ENCODE measurements at places on chromosomes 2 and 18.

GRCh38 chr2:10814571-10815331 lies 2.2 kb upstream of the PDIA6 start:
- DNase-seq = no peak

DNA sequence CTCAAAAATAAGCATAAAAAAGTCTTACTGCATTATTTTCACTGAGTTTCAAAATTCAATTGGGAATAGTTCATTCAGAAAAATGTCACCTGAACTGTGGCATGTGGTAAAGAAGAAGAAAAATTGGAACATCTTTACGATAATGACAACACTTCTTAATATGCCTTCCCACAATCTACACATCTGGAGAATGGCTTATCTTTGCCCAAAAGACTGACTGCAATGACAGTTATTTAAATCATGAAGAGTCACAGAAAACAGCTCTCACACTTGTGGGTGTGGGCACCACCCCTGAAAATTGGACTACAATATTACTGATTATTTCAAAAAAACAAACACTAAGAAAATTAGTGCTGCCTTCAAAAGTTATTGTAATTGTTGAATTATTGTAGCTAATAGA lies 152.3 kb downstream of the USP34 start:
- no peak for DNase-seq

GRCh38 chr2:167017021-167017420 lies 128.7 kb downstream of the XIRP2 start:
- DNase-seq = no peak

DNA sequence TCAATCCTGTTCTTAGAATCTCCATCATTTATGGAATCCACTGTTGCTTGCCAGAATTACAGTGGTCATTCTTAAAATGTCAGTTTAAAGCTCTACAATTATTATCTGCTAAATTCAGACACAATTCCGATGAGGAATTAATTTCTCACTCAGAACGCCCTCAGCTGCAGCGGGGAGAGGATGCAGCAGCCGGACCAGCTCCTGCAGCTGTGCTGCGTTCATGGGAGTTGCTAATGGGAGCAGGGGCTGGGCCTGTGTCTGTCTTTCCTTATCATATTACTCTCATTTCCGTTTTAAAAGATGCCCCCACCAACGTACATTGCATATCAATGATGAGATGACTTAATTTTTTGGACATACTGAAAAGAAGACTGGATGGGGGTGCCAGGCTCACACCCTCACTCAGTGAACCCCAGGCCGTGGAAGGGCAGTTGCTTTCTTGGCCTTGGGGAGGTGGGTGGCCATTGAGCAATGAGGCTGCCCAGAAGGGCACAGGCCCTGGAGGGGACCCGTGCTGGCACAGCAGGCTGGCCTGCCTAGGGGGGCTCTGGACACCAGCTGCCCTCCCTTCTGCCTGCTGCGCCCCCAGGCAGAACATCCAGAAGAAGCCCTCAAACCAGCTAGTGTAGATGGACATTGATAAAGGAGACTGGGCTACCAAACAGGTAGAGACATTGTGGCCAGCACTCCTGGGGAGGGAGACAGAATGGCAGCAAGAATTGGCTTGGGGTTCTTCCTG lies 503.6 kb upstream of the MYT1L start:
- no peak for DNase-seq

DNA sequence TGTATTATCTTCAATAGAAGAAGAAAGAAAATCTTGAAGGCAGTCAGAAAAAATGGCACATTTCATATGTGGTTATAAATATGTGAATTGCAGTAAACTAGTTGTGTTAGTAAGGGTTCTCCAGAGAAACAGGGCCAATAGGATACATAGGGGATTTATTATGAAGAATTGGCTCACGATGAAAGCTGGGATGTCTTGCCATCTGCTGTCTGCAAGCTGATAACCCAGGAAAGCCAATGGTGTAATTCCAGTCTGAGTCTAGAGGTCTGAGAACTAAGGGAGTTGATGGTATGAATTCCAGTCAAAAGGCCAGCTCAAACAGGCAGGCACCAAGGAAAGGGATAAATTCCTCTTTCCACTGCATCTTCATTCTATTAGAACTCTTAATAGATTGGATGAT lies 362.4 kb downstream of the KCNJ3 start:
- no peak for DNase-seq

- no peak for DNase-seq
These were observed 50.4 kb downstream of the ZC3H8 start for GRCh38 chr2:112204411-112204810.

GRCh38 chr2:58571181-58571852 lies 330.2 kb upstream of the FANCL start:
- DNase-seq = no peak

- no peak for DNase-seq
These were observed 43.4 kb upstream of the ROCK2 start for GRCh38 chr2:11387843-11388242.

- no peak for DNase-seq
These were observed 208.6 kb downstream of the RBM43 start for GRCh38 chr2:151052850-151053660.

- DNase-seq = no peak
These were observed 132.6 kb downstream of the COL4A4 start for GRCh38 chr2:227031379-227031778.

GRCh38 chr2:178999476-178999875 lies 50.5 kb downstream of the CCDC141 start:
- DNase-seq = no peak

DNA sequence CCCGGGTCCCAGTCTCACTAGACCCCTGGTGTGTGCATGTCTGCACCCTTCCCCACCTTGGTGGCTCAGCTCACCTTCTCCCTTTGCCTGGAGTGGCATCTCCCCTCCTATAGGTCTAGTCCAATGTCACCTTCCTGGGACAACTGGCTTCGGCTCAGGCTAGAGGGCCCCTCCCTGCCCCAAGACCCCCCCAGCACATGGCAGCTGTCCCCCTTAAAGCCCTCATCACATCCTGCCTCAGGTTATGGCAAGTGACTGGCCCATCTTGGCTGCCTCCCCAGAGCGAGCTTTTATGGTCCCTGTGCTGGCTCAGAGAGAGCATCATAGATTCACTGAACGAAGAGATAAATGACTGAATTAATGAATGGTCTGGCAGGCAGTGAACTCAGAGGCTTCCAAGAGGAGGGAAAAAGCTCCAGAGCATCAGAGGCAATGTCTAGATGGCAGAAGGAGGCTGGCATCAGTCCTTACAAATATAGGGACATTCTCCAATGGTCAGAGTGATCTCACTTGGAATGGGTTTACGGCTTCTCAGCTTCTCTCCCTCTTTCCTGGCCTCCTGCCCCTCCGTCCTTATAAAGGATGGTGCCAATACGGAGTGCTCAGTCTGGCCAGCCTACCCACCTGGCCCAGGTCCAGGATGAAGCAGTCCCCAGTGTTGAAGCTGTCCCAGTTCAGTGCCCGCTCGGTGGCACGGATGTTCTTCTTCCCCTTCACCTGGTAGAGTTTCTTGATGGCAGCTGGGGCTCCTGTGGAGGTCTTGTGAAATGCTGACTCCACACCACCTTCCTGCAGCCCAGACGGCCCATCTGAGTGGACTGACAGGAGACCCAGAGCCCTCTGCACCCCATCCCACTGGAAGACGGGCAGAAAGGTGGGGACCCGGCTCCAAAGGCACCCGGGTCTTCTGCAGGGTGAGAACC lies 9.4 kb downstream of the CAPG start:
- DNase-seq = no peak

GRCh38 chr2:149579972-149580882 lies 7.3 kb downstream of the MMADHC start:
- no peak for DNase-seq

- no peak for DNase-seq
These were observed 480.3 kb downstream of the BCL11A start for GRCh38 chr2:60073201-60073600.

DNA sequence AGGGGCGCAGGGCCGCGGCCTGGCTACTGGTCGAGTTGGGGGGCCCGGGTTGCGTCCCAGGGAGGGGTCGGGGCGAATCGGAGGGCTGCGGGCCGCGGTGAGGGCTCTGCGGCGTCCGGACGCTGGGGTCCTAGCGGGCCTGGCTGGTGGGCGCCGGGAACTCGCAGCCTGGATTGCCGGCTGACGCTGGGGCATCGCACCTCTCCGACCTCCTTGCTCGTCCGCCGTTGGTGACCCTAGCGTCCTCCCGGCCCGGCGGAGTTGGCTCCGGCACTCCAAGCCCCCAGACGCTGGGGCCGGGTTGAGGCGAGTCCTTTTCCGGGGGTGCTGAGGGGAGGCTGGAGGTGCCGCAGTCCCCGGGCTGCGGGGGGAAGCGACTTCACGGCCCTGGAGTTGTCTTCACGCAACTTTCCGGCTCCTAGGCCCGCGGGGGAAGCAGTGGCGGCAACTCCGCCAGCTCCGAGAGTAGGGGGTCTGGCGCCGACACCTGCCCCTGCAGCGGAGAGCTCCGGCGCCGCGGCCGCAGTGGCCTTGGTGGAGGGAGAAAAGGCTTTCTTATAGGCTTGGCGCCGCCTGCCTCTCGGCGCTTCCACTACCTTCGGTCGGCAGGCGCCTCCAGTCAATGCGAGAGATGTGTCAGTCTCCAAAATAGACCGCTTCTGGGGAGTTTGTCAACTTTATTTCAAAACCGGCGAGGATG lies 70.3 kb downstream of the HAUS1 start:
- DNase-seq = peak; percentile 12

GRCh38 chr18:44536619-44537018 lies 144.1 kb upstream of the SETBP1 start:
- no peak for DNase-seq

DNA sequence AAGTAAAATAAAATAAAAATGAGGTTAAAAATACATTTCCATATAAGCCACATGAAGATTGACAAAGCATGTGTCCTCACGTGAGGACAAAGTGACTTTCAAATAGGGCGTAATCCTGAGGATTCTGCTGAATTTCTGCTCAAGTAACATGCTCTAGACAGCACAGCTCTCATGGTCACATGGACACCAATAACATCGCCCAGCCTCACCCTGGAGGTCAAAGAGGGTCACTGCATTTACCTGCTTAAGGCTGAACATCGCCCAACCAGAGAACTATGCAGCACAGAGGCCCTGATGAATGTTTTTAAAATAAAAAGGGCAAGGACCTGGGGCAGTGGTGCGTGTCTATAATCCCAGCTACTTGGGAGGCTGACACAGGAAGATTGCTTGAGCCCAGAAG lies 30.2 kb downstream of the TGFBRAP1 start:
- no peak for DNase-seq

GRCh38 chr2:134207589-134208209 lies 46.2 kb upstream of the MGAT5 start:
- peak; percentile 51 for DNase-seq

GRCh38 chr2:78411303-78411702 lies 614.2 kb upstream of the REG3G start:
- DNase-seq = no peak

DNA sequence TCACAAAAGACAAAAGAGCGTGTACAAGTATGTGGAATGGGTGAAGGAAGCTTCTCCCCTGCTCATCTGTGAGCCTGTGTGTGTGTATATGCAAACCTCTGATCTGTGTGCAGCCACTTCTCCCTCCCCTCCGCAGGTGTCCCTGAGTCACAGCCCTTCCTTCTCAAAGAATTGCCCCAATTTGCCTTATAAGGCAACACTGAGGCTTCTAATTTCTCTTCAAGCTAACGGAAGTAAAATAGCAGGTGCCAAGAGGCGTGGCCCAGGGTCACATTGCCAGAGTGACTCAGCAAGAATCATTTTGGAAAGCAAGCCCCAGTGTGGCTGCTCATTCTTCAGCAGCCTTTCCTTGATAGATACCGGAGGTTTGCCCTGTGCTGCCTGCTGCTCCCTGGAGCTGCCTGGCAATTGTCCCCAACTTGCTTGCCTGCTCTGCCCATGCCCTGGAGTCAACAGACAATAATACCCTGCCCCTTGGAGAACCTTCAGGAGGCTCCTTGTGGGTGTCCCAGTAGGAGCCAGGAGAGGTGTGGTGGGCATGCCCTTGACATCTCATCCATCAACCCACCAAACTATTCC lies 37.3 kb upstream of the BMP10 start:
- DNase-seq = peak; percentile 81

DNA sequence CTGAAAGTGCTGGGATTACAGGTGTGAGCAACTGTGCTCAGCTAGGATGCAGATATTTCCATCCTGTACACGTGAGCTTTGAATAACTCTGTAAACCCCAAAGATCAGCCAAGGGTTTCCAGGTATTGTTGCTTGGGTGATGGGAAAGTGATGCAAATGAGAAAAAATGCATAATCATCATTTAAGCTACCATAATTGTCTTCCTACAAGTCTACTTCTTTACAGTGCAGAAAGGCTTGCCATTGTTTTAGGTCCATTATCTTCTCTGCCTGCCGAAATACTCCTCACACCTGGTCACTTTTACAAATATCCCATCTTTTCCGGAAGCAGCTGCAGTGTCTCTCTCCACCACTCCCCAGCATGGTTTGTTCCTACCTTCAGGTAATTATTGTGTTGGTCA lies 259.8 kb upstream of the CCDC68 start:
- no peak for DNase-seq

DNA sequence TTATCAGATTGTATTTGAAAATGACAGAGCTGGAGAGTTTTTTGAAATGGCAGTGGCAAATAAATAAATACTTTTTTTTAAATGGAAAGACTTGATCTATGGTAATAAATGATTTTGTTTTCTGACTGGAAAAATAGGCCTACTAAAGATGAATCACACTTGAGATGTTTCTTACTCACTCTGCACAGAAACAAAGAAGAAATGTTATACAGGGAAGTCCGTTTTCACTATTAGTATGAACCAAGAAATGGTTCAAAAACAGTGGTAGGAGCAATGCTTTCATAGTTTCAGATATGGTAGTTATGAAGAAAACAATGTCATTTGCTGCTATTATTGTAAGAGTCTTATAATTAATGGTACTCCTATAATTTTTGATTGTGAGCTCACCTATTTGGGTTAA lies 30.9 kb downstream of the CD28 start:
- DNase-seq = no peak

DNA sequence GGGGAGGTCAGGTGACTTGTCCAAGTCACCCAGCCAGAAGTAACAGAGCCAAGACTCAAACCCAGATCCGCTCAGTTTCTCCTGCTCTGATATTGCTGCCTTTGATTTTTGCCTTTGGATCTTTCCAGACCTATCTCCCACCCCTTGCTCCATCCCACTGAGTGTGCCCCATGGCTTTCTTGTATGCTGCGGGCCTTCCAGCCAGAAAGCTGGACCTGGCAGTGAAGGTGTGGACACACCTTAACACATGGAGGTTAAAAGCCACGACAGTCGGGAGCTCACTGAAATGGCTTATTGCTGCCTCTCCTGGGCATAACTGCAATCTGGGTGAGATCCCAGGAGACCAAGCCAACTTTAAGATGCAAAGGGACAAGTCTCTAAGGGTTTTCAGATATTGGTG lies 86.7 kb downstream of the LONRF2 start:
- no peak for DNase-seq

Data from effector CD4-positive, alpha-beta T cell (primary cell).